ENCODE measurements at places on chromosomes 6 and 20.
A peak's percentile ranks its signal among the peaks of the same experiment; 100 is the strongest.

DNA sequence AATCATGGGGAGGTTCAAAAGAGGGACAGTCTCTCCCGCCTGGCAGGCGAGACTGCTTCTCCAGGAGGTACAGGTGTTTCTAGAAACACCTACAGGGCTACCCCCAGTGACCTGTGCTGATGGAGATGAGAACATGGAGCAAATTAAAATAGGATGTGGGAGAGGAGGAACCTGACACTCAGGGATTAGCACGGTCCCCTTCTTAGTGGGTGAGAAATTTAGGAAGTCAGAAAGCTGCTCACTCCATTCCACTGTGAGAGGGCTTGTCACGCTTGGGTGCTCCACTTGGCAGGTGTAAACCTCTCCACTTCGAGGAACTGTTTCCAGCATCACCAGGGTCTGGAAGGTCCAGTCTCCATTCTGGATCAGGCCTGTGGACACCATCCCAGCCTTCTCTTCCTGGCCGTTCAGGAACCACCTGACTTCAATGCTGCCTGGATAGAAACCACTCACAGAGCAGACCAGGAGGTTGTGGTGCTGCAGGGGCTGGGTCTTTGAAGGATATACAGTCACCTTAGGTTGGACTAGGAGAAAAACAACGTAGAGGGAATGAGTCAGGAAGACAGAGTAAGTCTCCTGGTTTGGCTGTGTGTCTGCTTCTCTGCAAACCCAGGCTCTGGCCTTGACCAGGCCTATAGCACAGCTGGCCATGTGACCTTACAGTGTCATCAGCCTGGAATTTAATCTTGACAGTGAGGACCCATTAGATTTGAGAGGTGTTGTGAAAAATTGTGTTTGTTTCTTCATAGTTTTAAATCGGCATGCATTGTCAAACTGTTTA, 8.1 kb downstream of the HLA-DRB1 start:
- DNase-seq, result no peak

- DNase-seq, result no peak
These were observed 209.5 kb downstream of the SAMD5 start for GRCh38 chr6:147717991-147718390.

DNA sequence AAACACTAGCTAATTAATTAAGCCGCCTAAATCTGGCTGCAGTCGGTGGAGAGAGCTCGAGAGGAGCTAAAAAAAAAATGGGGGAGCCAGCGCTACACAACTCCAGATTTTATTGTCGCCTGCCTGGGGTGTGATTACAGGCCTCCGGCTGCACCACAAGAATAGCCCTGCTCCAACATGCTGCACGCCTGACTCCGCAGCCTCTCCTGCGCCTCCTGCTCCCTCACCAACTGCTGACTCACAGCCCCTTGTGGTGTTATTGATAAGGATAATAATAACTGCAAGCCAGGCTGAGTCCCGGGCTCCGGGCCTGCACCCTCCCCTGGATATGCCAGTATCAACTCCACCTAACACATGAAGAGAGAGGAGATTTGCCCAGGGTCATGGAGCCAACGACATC, 16.8 kb downstream of the SIRPA start:
- no peak for DNase-seq

GRCh38 chr20:52746770-52747169, 225.4 kb upstream of the TSHZ2 start:
- DNase-seq, result no peak

GRCh38 chr6:25232479-25232878, 46.7 kb upstream of the CARMIL1 start:
- no peak for DNase-seq

- peak; percentile 63 for DNase-seq
These were observed 4.6 kb upstream of the RAE1 start for GRCh38 chr20:57346477-57346876.

- DNase-seq, result no peak
These were observed 50.2 kb downstream of the CEP162 start for GRCh38 chr6:84177241-84177640.

DNA sequence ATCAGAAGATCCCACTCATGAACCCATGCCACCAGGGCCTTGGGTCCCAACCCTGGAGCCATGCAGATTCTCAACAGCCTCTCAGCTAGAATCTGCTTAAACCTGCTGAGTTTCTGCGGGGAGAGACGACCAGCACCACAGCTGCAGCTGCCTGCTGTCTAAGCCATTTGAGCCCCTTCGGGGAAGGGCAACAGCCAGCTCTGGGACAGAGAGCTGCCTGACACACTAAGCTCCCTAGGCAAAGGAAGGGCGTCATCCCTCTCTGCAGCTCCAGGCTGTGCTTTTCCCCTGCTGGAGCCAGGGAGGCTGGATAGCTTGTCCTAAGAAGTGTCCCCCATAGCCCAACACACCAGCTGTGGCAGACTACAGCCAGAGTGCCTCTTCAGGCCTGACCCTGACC, 182.5 kb downstream of the OTOR start:
- no peak for DNase-seq

DNA sequence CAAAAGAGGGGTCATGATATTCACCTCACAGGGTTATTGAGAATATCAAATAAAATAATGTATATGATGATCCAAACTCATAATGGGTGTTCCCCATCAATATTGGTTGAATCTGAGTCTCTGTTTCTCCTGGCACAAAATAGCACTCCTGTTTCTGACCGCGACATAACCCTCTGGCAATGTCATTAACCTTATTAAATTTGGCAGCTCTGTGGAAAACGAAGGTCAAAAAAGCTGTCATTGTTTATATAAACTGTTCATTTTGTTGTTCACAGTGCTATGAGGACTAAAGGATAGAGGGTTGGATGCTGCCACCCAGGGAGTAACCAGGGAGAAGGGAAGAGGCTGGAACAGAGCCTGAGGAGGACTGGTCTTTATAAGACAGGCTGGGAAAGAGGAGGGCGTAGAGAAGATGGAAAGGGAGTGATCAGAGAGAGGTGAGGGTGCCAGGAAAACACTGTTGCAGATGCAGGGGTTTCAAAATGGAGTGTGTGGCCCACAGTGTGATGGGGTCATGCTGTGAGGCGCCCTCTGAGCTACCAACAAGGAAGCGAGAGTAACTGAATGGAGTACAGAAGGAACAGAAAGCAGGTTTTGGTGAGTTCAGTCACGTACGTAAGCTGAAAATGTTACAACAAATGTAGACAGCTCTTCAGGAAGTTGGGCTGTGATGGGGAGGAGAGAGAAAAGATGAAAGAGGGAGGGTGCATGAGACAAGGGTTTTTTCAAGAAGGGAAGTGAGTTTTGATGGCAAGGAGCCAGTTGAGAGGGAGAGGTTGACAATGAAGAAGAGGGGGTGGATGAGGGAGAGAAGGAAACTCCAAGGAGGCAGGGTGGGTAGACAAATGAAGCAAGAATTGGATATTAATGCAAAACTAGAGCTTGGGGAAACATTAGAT, 251.6 kb upstream of the TAB2 start:
- peak; percentile 79 for DNase-seq

- DNase-seq, result no peak
These were observed 105.8 kb downstream of the JARID2 start for GRCh38 chr6:15351631-15352030.

DNA sequence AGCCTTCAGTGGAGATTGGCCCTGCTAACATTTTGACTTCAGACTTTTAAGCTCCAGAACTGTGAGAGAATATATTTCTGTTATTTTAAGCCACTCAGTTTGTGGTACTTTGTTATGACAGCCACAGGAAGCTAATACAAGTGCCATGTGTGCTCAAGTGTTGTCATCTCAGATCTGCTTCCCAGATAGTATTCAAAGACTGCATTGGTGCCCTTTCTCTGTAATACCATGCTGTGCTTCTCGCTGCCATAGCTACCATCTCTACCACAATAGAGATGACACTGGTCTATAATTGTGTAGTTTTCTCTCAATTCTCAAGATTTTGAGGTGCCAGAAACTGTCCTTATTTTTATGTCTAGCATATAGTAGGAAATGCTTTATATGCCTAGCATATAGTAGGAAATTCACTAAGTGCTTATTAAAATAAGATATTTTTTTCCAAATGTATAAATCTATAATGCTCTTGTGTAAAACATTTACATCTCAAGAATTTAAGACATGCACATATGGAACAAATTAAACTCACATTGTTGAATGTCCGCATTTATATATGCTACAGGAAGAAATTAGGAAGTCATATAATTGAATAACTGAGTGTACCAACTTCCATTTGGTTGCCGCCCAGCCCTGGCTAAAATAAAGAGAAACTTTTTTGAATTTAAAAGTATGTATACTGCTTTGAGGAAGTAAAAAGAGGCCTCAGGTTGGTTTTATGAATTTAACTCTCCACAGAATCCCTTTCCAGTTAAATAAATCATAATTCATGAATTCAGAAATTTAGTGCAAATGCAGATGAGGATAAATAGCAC, 77.6 kb downstream of the TPBG start:
- no peak for DNase-seq

GRCh38 chr20:60447703-60448102, 489.5 kb downstream of the CDH26 start:
- no peak for DNase-seq

GRCh38 chr20:59398537-59399205, 98.3 kb downstream of the EDN3 start:
- DNase-seq, result no peak

DNA sequence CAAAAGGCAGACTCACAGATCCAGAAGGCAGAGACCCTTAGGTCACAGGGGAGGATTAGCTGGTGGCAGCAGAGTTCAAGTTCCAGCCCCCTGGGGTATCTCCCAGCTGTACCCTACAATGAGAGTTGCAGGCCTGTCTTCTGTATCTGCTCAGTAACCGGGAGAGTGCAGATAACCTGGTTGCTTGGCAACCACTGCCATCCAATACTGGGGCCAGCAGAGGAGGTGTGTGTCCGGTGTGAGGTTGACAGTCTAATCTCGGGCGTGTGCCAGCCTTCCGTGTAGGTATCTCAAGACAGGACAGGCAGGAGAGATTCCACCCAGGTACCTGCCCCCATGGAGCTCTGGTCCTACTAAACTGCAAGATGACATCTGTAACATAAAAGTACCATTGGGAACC, 56.6 kb upstream of the TBC1D7 start:
- no peak for DNase-seq

Data from CD4-positive, alpha-beta T cell treated with Interleukin-21 for 1 hour (primary cell).